Effector memory CD4-positive, alpha-beta T cell (primary cell): ENCODE measurements at places on chromosomes 11 and 22.

GRCh38 chr22:49838771-49839717 lies 11.4 kb upstream of the BRD1 start:
- no peaks in the 10 kb centered on the region for H3K27me3 ChIP-seq
- no peaks in the 10 kb centered on the region for H3K36me3 ChIP-seq
- peak overlapping the region; percentile 45 for H3K4me3 ChIP-seq
- DNase-seq = peak; percentile 91
- H3K27ac ChIP-seq = peak overlapping the region; percentile 95

GRCh38 chr11:110711448-110711775 lies 825 bp downstream of the ARHGAP20 start:
- no peak overlapping the region for H3K27ac ChIP-seq
- no peak for DNase-seq
- H3K27me3 ChIP-seq = peaks cover 12% of the 10 kb centered on the region
- H3K4me3 ChIP-seq = peak overlapping the region; percentile 46
- peaks cover 18% of the 10 kb centered on the region for H3K4me1 ChIP-seq

GRCh38 chr11:84930863-84931262 lies 696.3 kb downstream of the DLG2 start:
- no peak overlapping the region for H3K27ac ChIP-seq
- H3K36me3 ChIP-seq = no peaks in the 10 kb centered on the region
- H3K4me3 ChIP-seq = no peak overlapping the region
- H3K27me3 ChIP-seq = no peaks in the 10 kb centered on the region
- DNase-seq = no peak
- no peaks in the 10 kb centered on the region for H3K4me1 ChIP-seq

DNA sequence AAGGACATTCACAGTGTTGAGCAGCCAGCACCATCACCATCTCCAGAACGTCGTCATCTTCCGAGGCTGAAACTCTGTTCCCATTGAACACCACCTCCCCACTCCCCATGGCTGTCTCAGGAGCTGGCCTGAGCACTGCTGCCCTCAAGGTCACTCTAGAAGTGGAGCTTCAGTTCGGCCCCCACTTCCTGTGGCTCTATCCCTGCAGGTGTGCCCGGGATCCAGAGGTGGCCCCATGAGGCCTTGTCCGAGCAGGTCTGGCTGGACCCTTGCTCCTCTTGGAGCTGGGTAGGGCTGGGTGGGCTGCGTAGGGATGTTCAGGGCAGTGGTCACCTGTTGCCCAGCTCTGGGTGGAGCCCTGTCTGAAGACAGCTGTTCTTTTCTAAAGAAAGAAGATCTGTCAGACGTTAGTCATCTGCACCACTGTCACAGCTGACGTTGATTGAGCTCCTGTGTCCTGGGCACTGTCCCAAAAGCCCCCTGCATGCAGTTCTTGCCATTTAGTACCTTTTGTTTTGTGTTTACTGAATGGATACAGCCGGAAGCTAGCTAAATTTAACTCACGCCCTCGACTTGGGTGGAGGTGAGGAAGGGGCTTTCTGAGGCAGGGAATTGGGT lies 75.5 kb upstream of the CLDN5 start:
- DNase-seq = no peak
- H3K27me3 ChIP-seq = no peaks in the 10 kb centered on the region
- H3K4me1 ChIP-seq = peaks cover 31% of the 10 kb centered on the region
- H3K4me3 ChIP-seq = no peak overlapping the region
- H3K27ac ChIP-seq = no peak overlapping the region
- no peaks in the 10 kb centered on the region for H3K36me3 ChIP-seq

GRCh38 chr11:72716788-72717435 lies 35.3 kb downstream of the ARAP1 start:
- peaks cover 24% of the 10 kb centered on the region for H3K36me3 ChIP-seq
- H3K27me3 ChIP-seq = no peaks in the 10 kb centered on the region
- DNase-seq = no peak
- H3K27ac ChIP-seq = no peak overlapping the region

GRCh38 chr11:87675993-87676392 lies 499.2 kb downstream of the RAB38 start:
- no peak for DNase-seq
- H3K27ac ChIP-seq = no peak overlapping the region
- H3K36me3 ChIP-seq = no peaks in the 10 kb centered on the region
- H3K27me3 ChIP-seq = no peaks in the 10 kb centered on the region
- H3K4me1 ChIP-seq = no peaks in the 10 kb centered on the region

GRCh38 chr11:17391493-17392355 lies 3.3 kb upstream of the KCNJ11 start:
- no peak overlapping the region for H3K27ac ChIP-seq
- H3K4me3 ChIP-seq = no peak overlapping the region
- DNase-seq = no peak
- no peaks in the 10 kb centered on the region for H3K36me3 ChIP-seq
- H3K4me1 ChIP-seq = peaks cover 3% of the 10 kb centered on the region
- no peaks in the 10 kb centered on the region for H3K27me3 ChIP-seq

- H3K27ac ChIP-seq = no peak overlapping the region
- H3K4me3 ChIP-seq = no peak overlapping the region
- no peaks in the 10 kb centered on the region for H3K4me1 ChIP-seq
These were observed 37.6 kb downstream of the RIBC2 start for GRCh38 chr22:45450921-45451651.

- H3K27me3 ChIP-seq = no peaks in the 10 kb centered on the region
- DNase-seq = no peak
- H3K4me3 ChIP-seq = peak overlapping the region; percentile 10
- peaks cover 71% of the 10 kb centered on the region for H3K4me1 ChIP-seq
These were observed 6.5 kb downstream of the ADORA2A start for GRCh38 chr22:24433828-24434470.

DNA sequence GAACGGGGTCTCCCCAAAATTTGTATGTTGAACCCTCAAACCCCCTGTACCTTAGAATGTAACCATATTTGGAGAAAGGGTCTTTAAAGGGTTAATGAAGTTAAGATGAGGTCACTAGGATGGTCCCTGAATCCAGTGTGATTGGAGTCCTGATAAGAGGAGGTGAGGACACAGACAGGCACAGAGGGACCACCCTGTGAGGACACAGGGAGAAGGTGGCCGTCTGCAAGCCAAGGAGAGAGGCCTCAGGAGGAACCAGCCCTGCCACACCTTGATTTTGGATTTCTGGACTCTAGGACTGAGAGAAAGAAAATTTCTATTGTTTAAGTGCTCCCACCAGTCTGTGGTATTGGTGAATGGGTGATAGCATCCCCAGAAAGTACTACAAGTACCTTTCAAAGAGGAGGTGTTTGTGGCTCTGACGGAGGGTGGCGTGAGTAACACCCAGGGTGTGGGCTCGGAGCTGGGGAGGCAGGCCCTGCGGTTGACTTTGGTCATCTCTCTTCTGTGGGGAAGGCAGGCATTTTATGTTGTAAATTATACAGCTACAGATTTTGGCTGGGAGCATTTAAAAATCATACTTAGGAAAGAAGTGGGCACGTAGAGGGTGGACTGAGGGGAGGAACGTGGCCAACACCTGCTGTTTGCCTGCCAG lies 13.8 kb downstream of the MRGPRF start:
- H3K27ac ChIP-seq = no peak overlapping the region
- no peak for DNase-seq
- H3K4me1 ChIP-seq = no peaks in the 10 kb centered on the region
- H3K4me3 ChIP-seq = no peak overlapping the region
- H3K36me3 ChIP-seq = no peaks in the 10 kb centered on the region
- no peaks in the 10 kb centered on the region for H3K27me3 ChIP-seq

DNA sequence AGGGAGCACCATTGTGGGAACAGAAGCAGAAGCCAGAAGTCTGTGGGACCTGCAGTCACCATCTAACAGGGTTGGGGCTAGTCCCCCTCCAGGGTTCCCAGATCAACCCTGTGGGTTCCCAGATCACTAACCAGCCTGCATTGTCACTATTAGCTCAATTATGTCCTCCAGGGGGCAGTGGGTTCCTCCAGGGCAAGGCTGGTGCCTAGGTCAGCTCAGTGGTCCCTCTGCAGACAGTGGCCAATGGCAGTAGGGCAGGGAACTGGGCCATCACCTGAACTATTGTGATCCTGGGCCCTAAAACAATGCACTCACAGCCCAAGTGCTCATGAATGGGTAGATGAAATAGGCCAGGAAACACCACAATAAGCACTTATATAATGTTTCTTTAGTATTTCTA lies 18.8 kb upstream of the PRSS23 start:
- no peaks in the 10 kb centered on the region for H3K36me3 ChIP-seq
- H3K4me3 ChIP-seq = no peak overlapping the region
- DNase-seq = no peak

GRCh38 chr22:49880281-49880680 lies 26.6 kb downstream of the ZBED4 start:
- H3K4me3 ChIP-seq = no peak overlapping the region
- no peak overlapping the region for H3K27ac ChIP-seq
- H3K27me3 ChIP-seq = no peaks in the 10 kb centered on the region
- H3K36me3 ChIP-seq = peaks cover 14% of the 10 kb centered on the region
- H3K4me1 ChIP-seq = peaks cover 4% of the 10 kb centered on the region

DNA sequence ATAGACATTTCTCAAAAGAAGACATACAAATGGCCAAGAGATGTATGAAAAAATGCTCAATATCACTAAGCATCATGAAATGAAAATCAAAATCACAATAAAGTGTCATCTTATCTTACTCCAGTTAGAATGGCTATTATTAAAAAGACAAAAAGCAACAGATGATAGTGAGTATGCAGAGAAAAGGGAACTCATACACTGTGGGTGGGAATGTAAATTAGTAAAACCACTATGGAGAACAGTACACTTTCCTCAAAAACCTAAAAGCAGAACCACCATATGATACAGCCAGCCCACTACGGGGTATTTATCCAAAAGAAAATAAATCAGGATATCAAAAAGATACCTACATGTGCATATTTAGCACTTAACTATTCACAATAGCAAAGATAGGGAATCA lies 700.0 kb upstream of the ANO5 start:
- no peak overlapping the region for H3K27ac ChIP-seq
- H3K36me3 ChIP-seq = no peaks in the 10 kb centered on the region
- DNase-seq = no peak
- no peaks in the 10 kb centered on the region for H3K27me3 ChIP-seq

DNA sequence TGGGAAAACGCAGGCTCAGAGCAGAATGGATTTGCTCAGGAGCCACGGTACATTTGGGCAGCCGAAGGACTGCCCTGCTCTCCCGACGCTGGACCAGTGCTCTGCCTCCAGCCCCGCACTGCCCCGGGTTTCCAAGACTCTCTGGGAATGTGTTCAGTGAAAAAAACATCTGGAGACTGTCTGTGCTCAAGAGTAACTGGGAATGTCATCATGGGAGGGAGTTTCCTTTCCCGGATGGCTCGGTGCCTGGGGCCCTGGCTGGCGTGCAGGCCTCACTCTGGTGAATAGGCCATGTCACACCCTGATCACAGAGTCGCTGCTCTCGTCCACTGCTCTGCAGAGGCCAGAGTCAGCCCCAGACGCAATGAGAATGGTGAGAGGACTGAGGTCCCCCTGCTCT lies 9.8 kb upstream of the APOL6 start:
- no peaks in the 10 kb centered on the region for H3K4me1 ChIP-seq
- H3K27ac ChIP-seq = no peak overlapping the region
- H3K4me3 ChIP-seq = no peak overlapping the region
- no peak for DNase-seq

- H3K36me3 ChIP-seq = no peaks in the 10 kb centered on the region
- H3K4me1 ChIP-seq = peaks cover 47% of the 10 kb centered on the region
- no peak overlapping the region for H3K4me3 ChIP-seq
These were observed 4.3 kb upstream of the CCND1 start for GRCh38 chr11:69636512-69637197.

DNA sequence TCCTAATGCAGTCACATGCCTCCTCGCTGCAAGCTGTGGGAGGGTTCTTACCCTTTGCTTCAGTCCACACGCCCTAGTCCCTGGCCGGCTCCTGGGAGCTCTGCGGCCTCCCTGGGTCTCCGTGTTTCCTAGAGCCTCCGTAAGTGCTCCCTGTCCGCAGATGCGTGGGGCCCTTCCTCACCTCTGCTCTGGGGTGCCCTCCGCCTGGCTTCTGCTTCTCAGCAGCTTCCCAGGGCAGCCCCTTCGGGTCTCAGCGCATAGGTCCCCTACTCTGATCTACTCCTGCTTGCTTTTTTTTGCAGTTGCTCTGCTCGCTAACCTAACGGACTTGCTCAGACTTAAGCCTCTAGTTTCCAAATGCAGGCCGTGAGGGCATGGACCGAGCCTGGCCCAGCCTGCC lies 22.4 kb downstream of the CAPN1 start:
- no peak overlapping the region for H3K4me3 ChIP-seq
- no peaks in the 10 kb centered on the region for H3K27me3 ChIP-seq
- peaks cover 37% of the 10 kb centered on the region for H3K36me3 ChIP-seq
- DNase-seq = no peak

- no peaks in the 10 kb centered on the region for H3K27me3 ChIP-seq
- H3K4me1 ChIP-seq = peaks cover 17% of the 10 kb centered on the region
- H3K36me3 ChIP-seq = peaks cover 14% of the 10 kb centered on the region
- no peak for DNase-seq
These were observed 545 bp downstream of the FEN1 start for GRCh38 chr11:61793083-61793828.

GRCh38 chr22:37310075-37310606 lies 27.8 kb downstream of the CYTH4 start:
- H3K4me1 ChIP-seq = peaks cover 74% of the 10 kb centered on the region
- peak overlapping the region; percentile 27 for H3K4me3 ChIP-seq
- peaks cover 42% of the 10 kb centered on the region for H3K36me3 ChIP-seq
- H3K27ac ChIP-seq = peak overlapping the region; percentile 96

GRCh38 chr11:118706546-118706825 lies 27.0 kb upstream of the TREH start:
- no peak for DNase-seq
- peaks cover 27% of the 10 kb centered on the region for H3K4me1 ChIP-seq
- no peak overlapping the region for H3K27ac ChIP-seq
- H3K27me3 ChIP-seq = no peaks in the 10 kb centered on the region
- H3K36me3 ChIP-seq = no peaks in the 10 kb centered on the region

DNA sequence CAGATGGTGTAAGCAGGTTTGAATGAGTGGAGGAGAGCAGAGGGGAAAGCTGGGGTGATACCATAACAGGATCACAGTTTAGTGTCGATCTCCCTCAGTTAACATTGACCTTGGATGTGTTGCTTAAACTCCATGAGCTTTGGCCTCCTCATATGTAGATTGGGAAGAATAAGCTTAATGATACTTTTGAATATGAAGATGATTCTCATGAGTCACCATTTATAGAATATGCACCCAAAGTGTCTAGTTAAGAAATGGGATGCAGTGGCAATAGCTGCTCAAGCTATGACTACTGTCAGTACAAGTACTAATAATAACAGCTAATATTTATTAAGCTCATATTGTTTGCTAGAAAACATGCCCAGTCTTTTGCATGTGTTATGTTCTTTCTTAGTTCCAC lies 236.2 kb upstream of the KIRREL3 start:
- DNase-seq = no peak
- H3K4me3 ChIP-seq = no peak overlapping the region
- no peaks in the 10 kb centered on the region for H3K4me1 ChIP-seq
- no peaks in the 10 kb centered on the region for H3K36me3 ChIP-seq

DNA sequence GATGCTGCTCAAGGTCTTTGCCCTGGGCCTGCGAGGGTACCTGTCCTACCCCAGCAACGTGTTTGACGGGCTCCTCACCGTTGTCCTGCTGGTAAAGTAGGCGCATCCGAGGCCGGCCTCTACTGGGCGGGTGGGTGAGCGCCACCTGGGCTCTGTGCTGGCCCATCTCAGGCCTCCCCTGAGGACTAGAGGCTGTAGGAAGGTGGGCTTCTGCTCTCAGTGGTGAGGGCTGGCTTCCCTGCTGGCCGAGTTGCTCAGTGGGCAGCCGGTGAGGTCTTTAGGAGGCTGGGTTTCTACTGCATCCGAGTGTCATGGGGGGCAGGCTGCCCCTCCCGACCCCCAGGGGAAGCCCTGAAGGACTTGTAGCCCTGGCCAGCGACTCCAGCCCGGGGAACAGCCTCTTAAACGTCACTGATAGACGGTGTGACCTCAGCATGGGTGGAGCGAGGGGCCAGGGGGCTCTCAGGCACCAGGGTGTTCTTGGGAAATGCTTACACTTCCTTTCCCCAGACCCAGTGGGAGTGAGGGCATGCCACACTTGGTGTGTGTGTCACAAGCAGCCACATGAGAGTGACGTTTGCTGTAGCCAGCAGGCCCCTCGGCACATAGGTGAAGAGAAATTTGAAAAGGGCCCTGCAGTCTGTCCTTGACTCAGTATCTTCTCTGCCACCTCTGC lies 30.3 kb downstream of the TPCN2 start:
- H3K27ac ChIP-seq = no peak overlapping the region
- H3K36me3 ChIP-seq = no peaks in the 10 kb centered on the region
